ENCODE measurements at places on chromosomes 4 and X. TPM values are rescaled to one million over a fixed set of nuclear protein-coding genes. Genes with fewer than 3 reads are reported as not detected.
A peak's percentile ranks its signal among the peaks of the same experiment; 100 is the strongest.

SPANXB1 gene
- total RNA-seq: not detected

IQCM gene
- total RNA-seq: not detected

ADH1A gene
- not detected for total RNA-seq

SULT1E1 gene
- not detected for total RNA-seq

SGMS2 gene
- total RNA-seq: 80.2 TPM

TMPRSS11D gene
- not detected for total RNA-seq

MAGED4B gene
- total RNA-seq: 40.8 TPM

S100P gene
- not detected for total RNA-seq

DUX4 gene
- total RNA-seq: not detected

STIM2 gene
- 37.8 TPM for total RNA-seq

ARX gene
- not detected for total RNA-seq

C4orf50 gene
- total RNA-seq: not detected

- no peak for DNase-seq
These were observed 63.9 kb upstream of the PTPN13 start for GRCh38 chr4:86530183-86530582.

GRCh38 chr4:89254847-89255246 lies 52.8 kb downstream of the GPRIN3 start:
- DNase-seq: peak; percentile 15

GRCh38 chrX:13933352-13933751 lies 96.3 kb downstream of the GEMIN8 start:
- no peak for DNase-seq

- DNase-seq: peak; percentile 91
These were observed 14.5 kb downstream of the ARHGAP24 start for GRCh38 chr4:85489273-85489981.

- DNase-seq: no peak
These were observed 119.8 kb upstream of the GPC4 start for GRCh38 chrX:133535066-133535465.

DNA sequence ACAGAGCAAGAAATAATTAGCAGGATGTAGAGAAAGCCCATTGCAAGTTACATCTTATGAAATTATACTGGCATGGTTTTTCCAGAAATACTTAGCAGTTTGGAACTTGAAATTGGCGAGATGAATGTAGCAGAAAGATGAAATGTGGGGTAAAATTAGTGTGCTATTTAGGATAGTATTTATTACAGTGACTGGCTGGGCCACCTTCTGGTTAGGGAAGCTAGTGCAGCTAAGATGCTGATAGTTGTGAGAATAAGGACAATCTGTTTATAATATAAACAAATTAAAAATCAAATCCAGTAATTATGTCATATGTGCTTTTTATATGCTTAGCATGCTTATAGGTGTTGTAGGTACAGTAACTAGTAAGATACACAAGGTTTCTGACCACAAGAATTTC lies 74.8 kb downstream of the IL15 start:
- DNase-seq: peak; percentile 24

DNA sequence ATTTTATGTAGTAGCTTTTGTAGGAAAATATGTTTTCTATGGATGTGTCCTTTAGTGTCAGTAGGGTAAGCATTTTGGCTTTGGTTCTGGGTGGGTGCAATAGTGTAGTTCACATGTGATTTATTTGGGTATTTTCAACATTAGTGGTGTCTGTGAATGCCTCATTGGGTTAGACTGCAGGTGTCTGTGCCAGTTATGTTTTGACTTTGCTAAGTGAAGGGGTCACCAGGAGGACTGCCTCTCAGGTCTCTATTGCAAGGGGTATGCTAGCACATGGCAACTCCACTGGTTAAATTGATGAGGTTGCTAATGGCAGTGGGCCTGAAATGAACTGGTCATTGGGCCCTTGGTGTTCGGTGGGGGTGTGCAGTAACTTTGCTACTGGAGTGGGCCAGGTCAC lies 467.1 kb downstream of the NAF1 start:
- no peak for DNase-seq

DNA sequence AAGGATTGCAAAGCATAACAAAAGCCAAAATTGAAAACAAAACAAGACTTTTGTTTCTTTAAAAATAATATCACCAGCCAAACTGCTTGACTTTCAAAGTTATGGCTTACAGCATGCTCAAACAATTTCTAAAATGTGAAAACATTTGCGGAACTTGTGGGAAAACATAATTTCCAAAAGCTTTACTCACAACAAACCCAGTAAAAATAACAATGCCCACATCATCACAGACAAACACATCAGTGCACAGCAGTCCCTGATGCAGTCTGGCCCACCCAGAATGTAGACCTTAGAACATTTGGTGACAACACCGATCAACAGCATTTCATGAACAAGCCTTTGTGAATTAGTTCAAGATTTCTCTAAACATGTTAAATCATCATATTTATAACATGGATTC lies 98.9 kb downstream of the ARHGAP6 start:
- DNase-seq: no peak

GRCh38 chrX:9438933-9439494 lies 25.8 kb upstream of the TBL1X start:
- DNase-seq: peak; percentile 31

DNA sequence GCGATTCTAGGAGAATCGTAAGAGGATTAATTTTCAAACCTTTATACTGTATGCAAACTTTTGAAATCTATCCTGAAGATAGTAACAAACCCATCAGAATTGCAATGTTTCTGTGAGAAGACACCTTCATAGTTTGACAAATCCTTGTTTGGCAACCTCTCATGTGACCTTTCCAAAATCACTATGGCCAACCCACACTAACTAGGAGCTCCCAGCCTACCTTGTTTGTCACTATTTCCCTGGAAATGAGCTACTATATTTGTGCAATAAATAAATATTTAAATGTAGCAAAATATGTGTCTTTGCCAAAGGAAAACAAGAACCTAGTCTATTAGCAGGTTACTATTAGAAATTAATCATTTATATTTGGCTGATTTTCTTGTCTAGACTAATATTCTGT lies 173.7 kb downstream of the PPP1R2C start:
- DNase-seq: no peak

- DNase-seq: peak; percentile 46
These were observed 4.2 kb upstream of the TMSB4X start for GRCh38 chrX:12970691-12971202.

GRCh38 chr4:41683326-41683725 lies 65.2 kb downstream of the PHOX2B start:
- no peak for DNase-seq

DNA sequence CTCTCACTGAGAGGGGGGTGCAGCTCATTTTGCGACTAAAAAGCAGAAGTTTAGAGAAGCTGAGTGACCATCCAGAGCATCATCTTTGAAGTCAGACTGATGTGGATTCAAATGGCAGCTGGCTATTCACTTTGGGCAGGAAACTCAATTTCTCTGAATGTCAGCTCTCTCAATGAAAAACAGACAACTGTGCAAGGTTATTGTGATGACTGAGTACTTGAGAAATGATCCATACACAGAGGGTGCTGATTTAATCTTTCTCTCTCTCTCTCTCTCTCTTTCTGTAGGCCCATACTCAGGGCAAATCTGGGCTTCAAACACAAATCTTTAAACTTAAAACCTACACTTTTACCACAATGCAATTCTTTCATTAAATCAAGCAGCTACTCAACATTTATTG lies 185.8 kb upstream of the SLIT2 start:
- DNase-seq: no peak

DNA sequence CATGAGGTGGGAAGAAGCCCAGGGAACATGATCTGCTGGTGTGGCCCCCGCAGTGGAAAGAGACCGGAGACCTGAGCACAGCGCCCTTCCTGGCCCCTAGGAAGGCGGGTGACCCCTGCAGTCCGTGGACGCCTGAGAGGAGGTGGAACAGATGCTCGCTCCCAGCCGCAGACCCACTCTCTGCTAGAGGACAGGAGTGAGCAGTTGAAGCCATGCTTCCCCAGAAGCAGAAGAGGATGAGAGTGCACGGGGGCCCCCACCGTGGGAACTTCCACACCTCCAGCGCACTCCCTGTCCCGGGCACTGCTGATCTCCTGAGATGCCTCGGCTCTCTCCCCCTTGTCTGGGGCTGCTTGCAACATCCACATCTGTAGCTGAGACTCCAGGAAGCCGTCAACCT lies 62.2 kb downstream of the GPR143 start:
- no peak for DNase-seq

- peak; percentile 72 for DNase-seq
These were observed 13.4 kb upstream of the MEPE start for GRCh38 chr4:87819281-87819919.

GRCh38 chr4:122689972-122690371 lies 42.5 kb upstream of the BBS12 start:
- DNase-seq: no peak

DNA sequence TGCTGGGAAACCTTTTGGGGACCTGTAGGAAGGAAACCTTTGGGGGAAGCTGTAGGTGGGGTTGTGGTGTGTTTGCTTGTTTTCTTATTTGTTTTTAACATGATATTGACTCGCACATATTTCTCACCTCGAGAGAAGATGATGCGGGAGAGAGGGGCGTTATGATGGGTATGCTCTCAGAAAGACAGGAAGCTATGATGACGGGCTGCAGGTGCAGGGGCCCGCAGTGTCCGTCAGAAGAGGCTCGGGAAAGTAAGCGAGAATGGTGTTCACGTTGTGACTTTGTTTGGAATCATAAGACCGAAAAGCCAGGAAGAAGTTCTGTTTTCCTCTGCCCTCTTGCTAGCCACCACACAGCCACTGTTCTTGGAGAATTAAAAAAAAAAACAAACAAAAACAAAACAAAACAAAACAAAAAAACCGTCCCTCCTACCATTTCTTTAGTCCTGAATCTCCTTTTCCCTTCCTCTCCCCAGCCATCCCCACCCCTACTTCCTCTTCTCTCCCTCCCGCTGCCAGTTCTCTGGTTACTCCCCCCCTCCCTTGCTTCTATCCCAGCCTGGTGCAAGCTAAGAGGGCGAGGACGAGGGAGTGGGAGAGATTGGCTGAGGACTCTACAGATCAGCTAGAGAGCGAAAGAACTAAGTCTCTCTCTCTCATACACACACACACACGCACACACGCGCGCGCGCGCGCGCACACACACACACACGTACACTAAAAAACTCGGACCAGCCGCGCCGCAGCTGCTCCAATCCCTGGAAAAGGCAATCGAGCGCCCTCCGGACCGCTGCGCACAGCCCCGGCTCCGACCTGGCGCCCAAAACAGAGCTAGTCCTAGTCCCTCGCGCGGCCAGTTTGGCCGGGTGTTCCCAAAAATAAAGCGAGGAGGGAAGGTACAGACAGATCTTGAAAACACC lies at the start of gene BMP3:
BMP3 (plus strand) TSS at position 648 of the 920 bp plus-strand sequence. CDS start 577 bp downstream, outside the sequence.
- peak; percentile 31 for DNase-seq

GRCh38 chrX:125436855-125437254 lies 117.2 kb downstream of the TEX13C start:
- DNase-seq: no peak

GRCh38 chr4:7037425-7037824 lies 5.7 kb upstream of the TADA2B start:
- DNase-seq: no peak

GRCh38 chr4:168573870-168574269 lies 77.0 kb downstream of the PALLD start:
- no peak for DNase-seq

DNA sequence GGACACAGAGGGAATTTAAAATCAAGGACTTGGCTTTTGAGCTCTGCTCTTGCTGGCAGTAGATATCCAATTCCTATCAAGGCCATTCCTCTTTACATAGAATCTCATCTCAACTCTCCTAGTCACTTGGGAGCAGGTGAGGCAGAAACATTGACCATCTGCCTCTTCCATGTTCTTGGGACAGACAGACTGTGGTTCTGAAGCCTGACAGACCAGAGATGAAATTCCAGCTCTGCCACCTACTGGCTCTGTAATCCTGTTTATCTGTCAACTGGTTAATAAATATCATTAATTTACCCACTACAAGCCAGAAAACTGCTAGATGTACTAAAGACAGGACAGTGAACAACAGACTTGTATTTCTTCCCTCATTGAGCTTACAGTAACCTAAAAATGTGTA lies 300.8 kb downstream of the ADGRL3 start:
- peak; percentile 43 for DNase-seq
